Stimulated activated CD4-positive, alpha-beta T cell treated with anti-CD3 and anti-CD28 coated beads, Interleukin-12 subunit alpha, Interleukin-12 subunit beta, amount 100 ng/mL, for 24 hours (primary cell): ENCODE measurements at places on chromosomes 3 and 15.

- DNase-seq = no peak
Measured at GRCh38 chr3:52842424-52842823, 7.6 kb upstream of the MUSTN1 start.

GRCh38 chr3:55955891-55956477 lies 468.9 kb upstream of the WNT5A start:
- no peak for DNase-seq

GRCh38 chr15:90916461-90916860 lies 13.4 kb downstream of the MAN2A2 start:
- no peak for DNase-seq

GRCh38 chr15:87498560-87498959 lies 758.0 kb downstream of the NTRK3 start:
- no peak for DNase-seq

- no peak for DNase-seq
Measured at GRCh38 chr3:185342459-185343174, 20.3 kb upstream of the MAP3K13 start.

- no peak for DNase-seq
Measured at GRCh38 chr3:48436477-48436787, 3.5 kb downstream of the CCDC51 start.

GRCh38 chr3:97932387-97932801 lies 39.8 kb downstream of the RIOX2 start:
- no peak for DNase-seq

DNA sequence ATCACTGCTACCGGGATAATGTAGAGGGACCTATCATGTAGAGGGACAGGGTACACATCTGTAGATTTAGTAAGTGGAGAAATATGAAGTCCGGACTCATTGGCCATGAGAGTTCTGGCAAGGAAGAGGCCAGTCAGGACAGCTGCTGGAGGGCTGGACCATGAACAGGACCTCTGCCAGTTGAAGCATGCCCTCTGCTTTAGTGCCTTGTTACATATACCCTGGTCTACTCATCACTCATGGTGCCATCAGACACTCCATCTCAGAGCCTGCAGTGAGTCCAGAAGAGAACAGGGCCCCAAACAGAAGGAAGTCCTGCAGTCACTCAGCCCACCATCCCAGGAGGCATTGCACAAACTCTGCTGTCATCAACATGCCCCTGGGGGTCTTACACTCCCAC lies 54.7 kb upstream of the CA12 start:
- no peak for DNase-seq

DNA sequence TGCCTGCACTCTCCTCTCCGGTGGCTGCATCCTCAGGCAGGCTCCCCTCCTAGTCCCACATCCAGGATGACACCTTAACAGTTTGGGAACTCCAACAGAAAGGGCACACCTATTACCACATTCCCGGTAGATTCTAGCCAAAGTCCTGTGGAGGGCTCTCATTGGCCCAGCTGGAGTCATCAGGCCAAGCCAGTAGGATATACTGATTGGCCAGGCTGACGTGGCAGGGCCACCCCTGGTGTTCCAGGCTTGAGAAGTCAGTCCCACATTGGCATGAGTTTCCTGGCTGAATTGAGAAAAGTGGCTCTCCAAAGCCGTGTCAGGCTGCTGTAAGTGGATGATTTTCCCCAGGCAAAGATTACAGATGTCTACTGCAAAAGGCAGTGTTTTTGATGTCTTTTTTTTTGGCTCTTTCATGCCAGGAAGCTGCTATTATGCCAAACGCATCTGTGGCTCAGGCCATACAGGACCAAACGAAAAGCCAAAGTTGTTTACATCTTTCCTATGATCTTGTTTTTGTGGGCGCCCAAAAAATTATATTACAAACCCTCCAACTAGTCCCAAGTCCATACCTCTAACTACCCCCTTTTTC lies 6.6 kb upstream of the BLM start:
- DNase-seq = no peak

DNA sequence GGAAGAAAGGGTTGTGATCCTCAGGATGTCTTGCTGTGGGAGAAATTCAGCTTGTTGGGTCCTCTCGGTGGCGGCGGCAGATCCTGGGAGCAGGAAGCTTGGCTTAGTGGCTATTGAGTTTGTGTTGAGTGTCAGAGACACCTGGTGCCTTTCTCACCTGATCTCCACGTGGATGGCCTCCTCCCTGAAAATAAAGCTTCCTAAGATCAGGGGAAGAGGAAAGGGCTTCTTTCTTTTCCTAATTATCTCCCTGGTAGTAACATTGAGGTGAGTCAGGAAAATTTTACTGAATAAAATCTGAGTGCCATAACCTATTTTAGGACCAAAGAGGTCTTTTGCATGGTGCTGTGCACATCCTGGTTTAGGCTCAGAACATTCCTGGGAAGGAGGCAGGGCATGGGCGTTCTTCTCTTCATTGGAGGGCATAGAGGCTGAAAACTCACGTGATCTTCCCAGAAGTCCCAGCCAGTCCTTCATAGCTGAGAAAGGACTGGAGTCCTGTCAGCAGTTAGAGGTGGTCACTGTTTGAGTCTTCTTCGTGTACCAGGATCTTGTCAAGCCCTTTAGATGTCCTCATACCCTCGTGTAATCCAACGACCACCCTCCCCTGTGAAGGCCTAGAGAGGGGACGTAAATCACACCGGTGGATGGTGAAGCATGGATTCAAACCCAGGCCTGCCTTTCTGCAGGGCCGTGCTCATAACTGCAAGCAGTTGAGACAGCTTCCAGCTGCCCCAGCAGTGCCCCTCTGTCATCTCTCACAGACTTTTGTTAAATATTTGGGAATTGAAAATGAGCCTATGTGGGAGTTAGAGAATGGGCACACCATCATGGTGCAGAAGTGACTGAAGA lies 1.1 kb downstream of the CMTM8 start:
- no peak for DNase-seq

- no peak for DNase-seq
Measured at GRCh38 chr3:153284282-153284938, 122.4 kb downstream of the RAP2B start.

DNA sequence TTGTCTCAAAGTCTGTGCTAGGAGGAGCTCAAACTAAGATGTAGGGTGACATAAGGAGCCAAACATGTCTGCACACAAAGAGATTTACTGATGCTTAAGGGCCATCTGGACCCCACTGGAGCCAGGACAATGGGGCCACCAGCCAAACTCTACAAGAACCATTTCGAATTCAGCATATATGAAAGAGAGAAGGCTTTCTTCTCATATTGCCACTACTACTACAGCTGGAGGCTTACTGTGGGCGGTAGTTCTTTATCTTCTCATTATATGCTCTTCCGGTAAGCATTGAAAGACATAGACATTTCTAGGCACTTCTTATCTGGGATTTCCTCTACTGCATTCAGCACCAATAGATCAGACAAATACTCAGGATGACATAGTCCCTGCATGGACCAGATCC lies 404.4 kb upstream of the PROK2 start:
- no peak for DNase-seq

- no peak for DNase-seq
Measured at GRCh38 chr3:155598671-155599070, 146.2 kb downstream of the PLCH1 start.

- peak; percentile 18 for DNase-seq
Measured at GRCh38 chr3:129343643-129344360, 65.1 kb downstream of the HMCES start.

DNA sequence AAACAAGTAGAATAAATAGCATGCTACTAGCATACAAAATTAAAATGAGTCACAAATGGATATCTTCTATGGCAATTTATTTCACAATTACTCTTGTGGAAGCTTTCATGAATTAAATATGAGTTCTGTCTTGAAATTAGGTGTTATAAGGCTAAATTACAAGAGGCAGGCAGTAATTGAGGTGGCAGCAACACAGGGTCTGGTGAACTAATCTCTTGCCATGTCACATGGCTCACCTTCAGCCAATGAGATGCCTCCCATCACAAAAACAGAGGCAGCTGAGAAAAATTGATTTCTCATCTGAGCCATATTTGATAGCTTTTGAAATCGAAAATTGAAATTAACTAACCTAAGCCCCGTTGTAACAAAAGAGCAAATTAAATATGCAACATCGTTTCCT lies 268.8 kb downstream of the NR2F2 start:
- DNase-seq = no peak

- DNase-seq = no peak
Measured at GRCh38 chr15:67717776-67718175, 107.5 kb upstream of the SKOR1 start.

DNA sequence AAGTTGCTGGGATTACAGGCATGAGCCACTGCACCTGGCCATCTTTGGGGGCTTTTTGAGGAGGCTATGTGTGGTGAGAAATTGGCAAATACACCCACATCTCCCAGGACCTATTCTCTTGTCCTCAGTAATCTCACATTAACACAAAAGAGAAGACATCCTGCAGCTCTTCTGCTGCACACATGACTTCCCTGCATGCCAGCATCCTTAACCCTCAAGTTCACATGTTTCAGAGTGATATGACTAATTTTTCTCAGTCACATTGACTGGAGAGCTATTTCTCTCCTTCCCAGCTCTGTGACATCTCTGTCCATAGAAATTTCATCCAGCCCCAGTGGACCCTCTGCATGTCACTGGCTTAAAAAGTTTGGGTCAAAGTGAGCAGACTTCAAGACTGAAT lies 1.9 kb upstream of the SKIC8 start:
- DNase-seq = no peak
